Mesothelial cell of epicardium (in vitro differentiated cells): ENCODE measurements at places on chromosomes 5 and 9. TPM values are rescaled to one million over a fixed set of nuclear protein-coding genes. Genes with fewer than 3 reads are reported as not detected.

ITGA1 gene
- total RNA-seq = 8.3 to 10.8 TPM (median 9.1 TPM) in 3 replicates

RGS7BP gene
- 0.69 to 1.5 TPM (median 1.0 TPM) in 3 replicates for total RNA-seq

DNA sequence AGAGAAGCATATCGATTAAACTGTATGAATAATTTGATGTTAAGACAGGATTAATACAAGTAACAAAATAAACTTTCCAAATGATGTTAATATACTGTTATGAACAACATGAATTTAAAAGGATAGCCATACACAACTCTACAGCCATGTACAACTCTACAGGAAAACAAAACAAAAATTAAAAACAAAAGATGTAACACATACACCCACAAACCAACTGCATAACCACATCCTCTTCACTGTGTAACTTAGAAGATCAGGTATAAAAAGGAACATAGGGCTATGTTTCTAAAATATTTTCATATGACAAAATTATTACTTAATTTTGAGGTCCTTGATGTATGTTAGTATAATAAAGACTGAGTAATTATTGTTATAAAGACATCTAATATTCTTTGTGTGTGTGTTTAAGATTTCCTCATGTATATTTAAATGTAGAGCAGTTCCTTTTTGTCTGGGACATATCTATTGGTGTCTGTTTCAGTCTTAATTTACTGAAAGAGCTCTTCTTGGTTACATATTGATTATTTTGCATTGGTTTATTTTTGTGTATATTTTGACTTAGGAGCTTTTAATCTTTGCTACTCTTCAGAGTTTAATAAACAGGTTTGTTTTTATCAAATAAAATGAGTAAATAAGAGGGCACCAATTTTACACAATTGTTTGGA, 966.8 kb upstream of the CTNND2 start:
- no peak for DNase-seq

DNA sequence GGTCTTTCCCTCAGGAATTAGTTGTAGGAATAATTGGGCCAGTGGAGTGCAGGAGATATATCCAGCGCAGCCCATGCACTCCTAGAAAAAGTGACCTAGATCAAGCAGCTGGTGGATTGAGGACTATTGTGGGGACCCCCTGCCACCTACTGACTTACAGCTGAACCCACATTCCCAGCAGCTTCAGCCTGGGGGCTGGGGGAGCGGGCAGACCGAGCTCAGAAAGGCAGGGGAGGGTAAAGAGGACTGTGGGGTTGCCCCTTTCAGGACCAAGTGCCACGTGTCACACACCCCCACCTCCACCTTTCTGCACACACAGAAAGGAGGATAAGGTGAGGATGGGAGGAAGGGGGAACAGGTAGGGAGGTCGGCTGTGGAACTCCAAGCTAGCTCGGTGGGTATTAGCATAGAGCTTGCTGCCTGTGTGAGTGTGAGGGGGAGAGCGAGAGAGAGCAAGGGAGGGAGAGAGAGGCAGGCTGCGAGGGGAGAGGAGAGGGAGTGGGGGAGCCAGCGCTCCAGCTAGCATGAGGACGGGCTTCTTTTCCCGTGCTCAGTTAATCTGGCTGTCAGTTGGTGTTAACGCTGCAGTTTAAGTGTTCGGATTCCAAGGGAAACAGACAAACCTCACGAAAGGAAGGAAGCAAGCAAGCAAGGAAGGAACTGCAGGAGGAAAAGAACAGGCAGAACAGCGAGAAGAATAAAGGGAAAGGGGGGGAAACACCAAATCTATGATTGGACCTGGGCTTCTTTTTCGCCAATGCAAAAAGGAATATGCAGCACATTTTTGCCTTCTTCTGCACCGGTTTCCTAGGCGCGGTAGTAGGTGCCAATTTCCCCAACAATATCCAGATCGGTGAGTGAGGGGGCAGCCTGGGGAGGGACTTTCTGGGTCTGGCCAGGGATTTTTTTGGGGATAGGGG, at the start of gene GRIA1:
TSS of gene GRIA1 (plus strand) at position 553 of the 920 bp plus-strand sequence.
- DNase-seq = no peak

ELOVL7 gene
- total RNA-seq = 8.6 to 9.4 TPM (median 9.2 TPM) in 3 replicates

DNA sequence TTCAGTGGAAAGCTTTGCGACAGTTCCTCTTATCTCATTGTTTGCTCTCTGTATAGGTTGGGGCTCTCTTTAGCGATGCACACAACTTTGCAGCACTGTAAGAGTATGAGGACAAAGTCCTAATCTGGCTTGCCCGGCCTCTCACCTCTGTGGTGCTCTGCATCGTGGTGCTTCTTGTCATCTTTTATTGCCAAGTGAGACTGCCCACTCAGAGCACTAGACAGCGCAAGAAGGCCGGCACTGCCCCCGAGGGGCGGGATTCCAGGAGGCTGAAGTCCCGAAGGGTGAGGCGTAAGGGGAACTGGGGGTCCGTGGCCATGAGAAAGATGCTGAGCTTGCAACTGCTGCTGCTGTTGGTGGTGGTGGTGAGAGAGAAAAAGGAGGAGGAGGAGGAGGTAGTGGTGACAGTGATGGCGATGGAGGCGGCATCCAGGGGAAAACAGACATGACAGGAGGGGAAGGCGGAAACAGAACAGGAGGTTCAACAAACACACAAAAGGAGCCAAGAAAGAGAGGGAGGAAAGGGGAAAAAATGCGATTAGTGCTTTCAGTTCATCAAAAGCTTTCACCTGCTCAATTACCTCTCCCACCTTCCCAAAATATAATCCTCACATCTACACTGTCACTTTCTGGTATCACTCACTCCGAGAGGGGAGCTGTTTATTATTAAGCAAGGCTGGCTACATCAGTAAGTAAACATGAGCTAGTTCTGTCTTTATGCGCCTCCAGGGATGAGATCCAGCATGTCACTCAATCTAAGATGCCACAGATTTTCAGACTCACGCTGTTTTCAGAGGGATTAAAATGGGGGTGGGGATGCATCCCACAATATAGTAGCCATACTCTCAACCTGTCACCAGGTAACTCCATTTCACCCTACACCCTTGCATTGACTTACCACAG, 55.1 kb downstream of the TLE1 start:
- DNase-seq = no peak

- DNase-seq = no peak
Observed at GRCh38 chr5:858726-859125, 7.9 kb upstream of the ZDHHC11 start.

CDHR2 gene
- 0.45 to 1.1 TPM (median 0.50 TPM) in 3 replicates for total RNA-seq

ARSB gene
- 21.4 to 23.4 TPM (median 22.5 TPM) in 3 replicates for total RNA-seq

DNA sequence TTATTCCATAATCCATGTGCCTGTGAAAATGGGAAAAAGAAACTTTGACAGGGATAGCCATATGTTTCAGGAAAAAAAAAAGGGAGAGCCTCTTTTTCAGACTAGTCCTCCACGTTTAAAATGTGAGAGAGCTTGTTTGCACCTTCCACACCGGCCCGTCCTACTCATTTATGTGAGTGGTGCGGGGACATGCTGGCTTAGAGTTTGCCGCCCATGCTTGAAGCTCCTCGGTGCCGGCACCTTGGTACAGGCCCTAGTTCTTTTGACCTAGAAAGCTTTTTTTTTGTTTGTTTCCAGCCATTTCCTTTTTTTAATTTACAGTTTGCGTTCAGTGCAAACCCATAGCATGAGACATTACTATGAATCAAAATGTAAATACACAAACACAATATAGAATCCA, 27.8 kb downstream of the PSAT1 start:
- DNase-seq = no peak

TMEM252 gene
- total RNA-seq = not detected in 3 replicates

DNA sequence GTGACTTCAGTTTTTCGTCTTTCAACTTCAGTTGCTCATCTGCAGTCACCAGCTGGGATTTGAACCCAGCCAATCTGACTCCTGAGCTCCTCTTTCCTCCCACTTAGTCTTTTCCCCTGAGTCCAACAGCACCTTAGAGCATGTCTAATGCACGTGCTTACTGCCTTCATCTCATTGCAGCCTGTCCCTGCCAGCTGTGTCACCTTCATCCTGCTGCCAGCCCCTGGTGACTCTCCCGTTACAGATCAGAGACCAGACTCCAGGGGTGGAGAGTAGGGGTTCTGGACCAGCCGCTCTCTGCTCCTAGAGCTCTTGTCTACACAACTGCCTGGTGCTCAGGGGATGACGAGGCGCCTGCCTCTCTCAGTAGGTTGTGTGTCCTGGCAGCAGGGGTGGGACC, 132.9 kb upstream of the LMX1B start:
- DNase-seq = no peak

- no peak for DNase-seq
Observed at GRCh38 chr9:95584176-95584575, 67.4 kb upstream of the PTCH1 start.

ORM1 gene
- total RNA-seq = not detected in 3 replicates

GRCh38 chr5:9534881-9535517, 10.9 kb downstream of the SEMA5A start:
- no peak for DNase-seq

DNA sequence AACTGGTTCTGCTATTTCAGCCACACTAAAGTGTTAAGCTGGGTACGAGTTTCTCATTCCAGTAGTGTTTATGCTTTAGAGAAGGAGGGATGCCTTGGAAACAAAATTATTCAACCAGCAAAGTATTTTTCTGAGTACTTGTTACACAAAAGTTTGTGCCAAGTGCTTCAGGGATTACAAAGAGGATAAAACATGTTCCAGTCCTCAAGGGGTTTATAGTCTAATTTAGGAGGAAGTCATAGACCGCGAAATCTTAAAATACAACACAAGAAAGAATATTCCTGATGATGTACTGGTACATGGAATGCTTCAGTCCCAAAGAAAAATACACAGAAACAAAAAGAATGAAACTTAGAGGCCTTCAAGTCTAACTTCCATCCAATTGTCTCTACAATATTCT, 85.4 kb upstream of the NR4A3 start:
- DNase-seq = no peak

MOB3B gene
- total RNA-seq = 13.6 to 14.8 TPM (median 14.6 TPM) in 3 replicates

DNA sequence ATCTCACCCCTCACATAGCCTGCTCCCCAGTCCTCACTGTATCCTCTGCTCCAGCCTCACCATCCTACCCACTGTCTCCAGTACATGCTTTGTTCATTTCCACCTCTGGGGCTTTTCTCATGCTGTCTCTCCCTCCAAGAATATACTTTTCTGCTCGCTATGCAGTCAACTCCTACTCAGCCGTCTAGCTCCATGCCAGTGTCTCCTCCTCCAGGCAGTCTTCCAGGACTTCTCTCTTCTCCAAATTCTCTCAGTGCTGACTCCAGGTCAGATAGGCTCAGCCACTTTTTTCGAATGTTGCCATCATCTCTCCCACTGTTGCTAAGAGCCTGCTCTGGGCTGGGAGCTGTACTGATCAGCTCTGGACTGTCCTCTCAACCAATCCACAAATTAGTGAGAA, 8.0 kb upstream of the DAB2IP start:
- DNase-seq = no peak

DNA sequence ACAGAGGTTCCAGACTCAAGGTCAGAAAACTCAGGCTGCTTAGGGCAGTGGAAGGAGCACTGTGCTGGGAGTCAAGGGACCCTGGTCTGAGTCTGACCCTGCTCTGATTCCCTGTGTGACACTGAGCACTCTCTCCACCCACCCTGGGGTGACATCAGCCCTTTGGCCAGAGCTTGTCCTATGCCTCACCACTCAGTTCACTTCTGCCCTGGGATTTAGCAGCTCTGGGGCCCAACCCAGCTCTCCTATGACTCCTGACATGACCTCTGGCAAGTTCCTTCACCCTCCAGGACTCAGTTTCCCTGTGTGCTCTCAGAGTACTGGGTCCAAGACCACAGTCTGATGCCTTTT, 63.9 kb downstream of the FAM114A2 start:
- DNase-seq = no peak

- no peak for DNase-seq
Observed at GRCh38 chr5:168292786-168293696, 1.6 kb downstream of the WWC1 start.

DNA sequence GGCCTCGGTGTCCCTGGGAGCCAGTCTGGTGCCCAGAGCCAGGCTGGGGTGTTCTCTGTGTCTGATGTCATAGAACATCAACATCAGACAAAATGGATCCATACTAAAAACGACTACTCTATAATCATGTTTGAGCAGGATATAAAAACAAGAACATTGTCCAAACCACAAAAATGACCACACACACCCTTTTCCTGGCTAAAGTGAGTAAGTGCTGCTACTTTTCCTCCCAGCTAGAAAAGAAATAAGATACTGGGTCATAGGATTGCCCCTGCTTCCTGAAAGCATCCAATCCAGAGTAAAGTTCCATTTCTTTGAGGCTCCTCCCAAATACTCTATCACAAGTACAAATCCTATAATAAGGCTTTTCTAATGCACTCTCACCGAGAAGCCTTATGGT, 19.7 kb upstream of the TRAF1 start:
- no peak for DNase-seq

DNA sequence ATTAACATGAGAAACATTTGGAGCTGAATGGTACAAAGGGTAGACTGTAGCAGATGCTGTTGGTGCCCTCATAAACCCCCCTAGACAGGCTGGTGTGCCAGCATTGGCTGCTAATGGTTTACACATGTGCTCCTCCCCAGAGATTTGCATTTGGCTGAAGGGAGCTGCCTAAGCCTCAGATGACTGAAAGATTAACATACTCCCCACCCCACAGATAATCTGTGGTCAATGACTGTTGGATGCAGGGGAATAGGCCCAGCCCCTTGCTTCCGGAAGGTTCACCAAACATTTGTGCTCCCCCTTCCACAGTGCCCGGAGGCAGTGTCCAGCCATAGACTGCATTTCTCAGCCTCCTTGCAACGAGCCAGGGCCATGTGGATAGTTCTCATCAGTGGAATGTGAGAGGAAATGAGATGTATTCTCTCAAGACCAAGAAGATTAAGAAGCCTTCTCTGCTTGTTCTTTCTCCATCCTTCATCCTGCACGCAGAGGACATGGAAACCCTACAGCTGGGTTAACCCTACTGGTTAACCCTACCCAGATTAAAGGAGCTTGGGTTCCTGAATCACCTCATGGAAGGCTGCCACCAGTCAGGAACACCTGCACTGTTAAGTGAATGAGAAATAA, 79.6 kb downstream of the PHAX start:
- DNase-seq = no peak

GRCh38 chr5:59843511-59844213, 49.9 kb downstream of the PDE4D start:
- DNase-seq = no peak

TSSK1B gene
- 0.38 to 0.78 TPM (median 0.60 TPM) in 3 replicates for total RNA-seq

GRCh38 chr9:133869674-133870405, 122.3 kb downstream of the VAV2 start:
- DNase-seq = no peak

DNA sequence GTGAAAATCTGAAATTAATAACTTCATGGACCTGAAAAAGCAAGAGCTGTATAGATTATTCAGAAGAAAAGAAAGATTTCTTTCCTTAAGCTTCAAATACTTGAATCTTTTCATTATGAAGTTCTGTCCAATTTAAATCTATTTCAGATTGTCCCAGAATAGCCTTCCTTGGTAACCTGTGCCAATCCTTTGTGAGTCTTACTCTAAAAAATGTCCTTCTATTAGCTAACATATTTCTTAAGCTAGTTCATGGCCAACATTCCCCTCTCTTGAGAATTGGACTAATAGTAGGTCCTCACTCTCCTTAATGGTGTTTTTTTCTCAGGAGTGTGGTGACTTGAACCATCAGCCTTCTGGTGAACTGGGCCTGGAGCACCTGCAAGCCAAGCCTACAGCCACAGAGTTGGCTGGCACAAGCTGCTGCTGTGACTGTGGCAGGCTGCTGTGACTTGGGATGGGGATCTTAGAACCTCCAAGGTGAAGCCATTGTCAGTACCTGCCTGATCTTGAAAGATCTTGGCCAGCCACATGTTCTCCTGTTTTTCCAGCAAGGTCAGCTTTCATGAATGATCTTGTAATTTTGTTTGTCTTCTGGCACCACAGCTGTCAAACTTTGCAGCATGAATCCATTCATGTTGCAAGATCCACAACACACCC, 262.6 kb upstream of the MAP3K1 start:
- DNase-seq = no peak
